ENCODE measurements at places on chromosomes 7 and 10.

- DNase-seq = peak; percentile 29
Measured at GRCh38 chr10:32207544-32207943, 139.4 kb downstream of the EPC1 start.

DNA sequence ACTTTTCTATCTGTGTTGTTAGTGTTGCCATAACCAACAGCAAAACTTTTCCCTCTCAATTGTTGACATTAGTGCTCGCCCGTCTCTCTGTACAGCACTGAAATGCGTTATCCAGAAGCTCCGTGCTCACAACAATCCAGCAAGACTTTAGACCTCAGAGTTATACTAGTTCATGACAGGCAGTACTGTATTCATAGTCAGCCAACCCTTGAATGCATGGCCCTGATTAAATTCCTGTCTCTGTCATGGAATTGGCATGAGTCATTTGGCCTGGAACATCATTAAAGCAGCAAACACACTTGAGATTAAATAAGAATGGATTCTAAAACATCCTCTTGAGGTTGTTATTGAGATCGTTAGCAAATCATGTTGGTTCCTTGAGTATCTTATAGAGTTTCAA lies 405.5 kb upstream of the C7orf33 start:
- DNase-seq = no peak

- no peak for DNase-seq
Measured at GRCh38 chr10:35890676-35891495, 248.8 kb upstream of the FZD8 start.

GRCh38 chr10:83357004-83357403 lies 782.3 kb upstream of the GHITM start:
- no peak for DNase-seq

DNA sequence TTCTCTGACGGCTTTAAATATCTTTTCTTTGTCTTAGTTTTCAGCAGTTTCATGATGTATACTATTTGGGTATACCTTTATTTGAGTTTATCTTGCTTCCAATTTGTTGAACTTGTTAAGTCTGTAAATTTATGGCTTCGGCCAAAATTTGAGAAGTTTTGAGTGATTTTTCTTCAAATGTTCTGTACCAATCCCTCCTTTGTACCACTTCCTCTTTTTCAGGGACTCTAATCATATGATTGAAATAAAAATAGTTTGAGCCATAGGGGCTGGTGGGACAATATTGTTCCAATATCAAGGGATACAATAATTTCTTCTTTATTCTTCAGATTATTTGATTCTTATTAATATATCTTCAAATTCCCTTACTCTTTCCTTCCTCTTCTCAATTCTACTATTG lies 43.1 kb upstream of the CTTNBP2 start:
- no peak for DNase-seq

- DNase-seq = no peak
Measured at GRCh38 chr7:82745820-82746219, 302.2 kb upstream of the CACNA2D1 start.

Data from T-helper 1 cell (primary cell).